ENCODE measurements at places on chromosomes 1 and 21. TPM values are rescaled to one million over a fixed set of nuclear protein-coding genes. Genes with fewer than 3 reads are reported as not detected.

Gene GJA9
- polyA plus RNA-seq = not detected

Gene KCNA2
- polyA plus RNA-seq = not detected

GRCh38 chr1:200866521-200866920 lies 6.3 kb upstream of the GPR25 start:
- no peak for DNase-seq
- H3K4me1 ChIP-seq = peaks cover 56% of the 10 kb centered on the region
- no peak overlapping the region for H3K27ac ChIP-seq
- peaks cover 5% of the 10 kb centered on the region for H3K27me3 ChIP-seq
- no peak overlapping the region for H3K4me3 ChIP-seq
- H3K36me3 ChIP-seq = no peaks in the 10 kb centered on the region

Gene IFI44
- 3.0 TPM for polyA plus RNA-seq

DNA sequence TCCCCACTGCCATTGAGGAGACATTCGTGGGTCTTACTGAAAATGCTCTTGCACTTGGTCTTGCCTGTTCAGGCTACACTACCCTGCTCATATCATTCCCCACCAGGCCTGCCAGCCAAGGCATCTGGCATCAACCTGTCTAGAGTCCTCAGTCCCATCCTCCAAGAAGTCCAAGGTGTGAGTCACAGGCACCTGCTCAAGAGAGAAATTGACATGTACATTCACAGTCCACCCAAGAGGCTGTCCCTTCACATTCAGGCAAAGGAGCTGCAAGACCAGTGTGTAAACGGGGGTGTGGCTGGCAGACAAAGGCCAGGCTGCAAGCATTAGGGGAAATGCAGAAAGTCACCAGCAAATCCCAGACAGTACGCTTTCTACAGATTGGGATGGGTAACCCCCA lies 13.1 kb upstream of the PLA2G2C start:
- H3K4me3 ChIP-seq = no peak overlapping the region
- no peak overlapping the region for H3K27ac ChIP-seq
- peaks cover 3% of the 10 kb centered on the region for H3K27me3 ChIP-seq
- H3K36me3 ChIP-seq = peaks cover 3% of the 10 kb centered on the region
- DNase-seq = no peak
- peaks cover 3% of the 10 kb centered on the region for H3K4me1 ChIP-seq

Gene MTARC2
- 2.3 TPM for polyA plus RNA-seq

GRCh38 chr21:17340081-17340480 lies 172.8 kb upstream of the CXADR start:
- no peaks in the 10 kb centered on the region for H3K36me3 ChIP-seq
- no peaks in the 10 kb centered on the region for H3K4me1 ChIP-seq

DNA sequence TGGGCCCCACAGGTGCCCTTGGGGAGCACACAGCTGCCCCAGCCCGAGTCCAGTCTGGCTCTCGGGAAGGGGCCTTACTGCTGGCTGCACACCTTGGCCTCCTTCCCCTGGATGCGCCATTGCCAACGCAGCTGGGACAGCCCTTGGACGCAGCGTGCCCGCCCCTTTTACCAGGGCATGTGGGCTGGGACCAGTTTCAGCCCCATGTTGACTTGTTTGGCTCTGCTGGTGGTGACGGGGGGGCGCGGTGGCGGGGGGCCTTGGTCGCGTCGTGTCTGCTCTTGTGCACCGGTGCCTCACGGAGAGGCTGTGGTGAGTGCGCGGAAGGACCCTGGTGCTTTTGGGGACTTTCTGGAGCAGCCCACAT lies 19.6 kb downstream of the SKI start:
- peaks cover 53% of the 10 kb centered on the region for H3K4me1 ChIP-seq
- H3K27me3 ChIP-seq = peaks cover 58% of the 10 kb centered on the region
- H3K27ac ChIP-seq = no peak overlapping the region

DNA sequence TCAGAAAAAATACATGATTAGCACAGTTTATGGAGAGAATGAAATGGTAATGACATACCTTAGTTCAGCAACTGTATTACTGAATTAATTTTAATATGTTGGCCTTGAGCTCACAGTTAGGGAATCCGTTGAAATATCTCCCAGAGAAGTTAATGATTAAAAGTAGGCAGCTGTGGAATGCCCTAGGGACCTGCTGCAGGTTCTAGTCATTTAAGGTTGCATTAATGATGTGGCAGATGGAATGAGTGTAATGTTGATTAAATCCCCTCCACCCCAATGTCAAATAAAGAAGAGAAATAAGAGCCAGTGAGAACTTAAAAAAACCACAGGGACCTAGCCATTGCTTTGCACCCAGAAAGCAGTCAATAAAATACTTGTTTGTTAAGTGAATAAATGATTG lies 40.3 kb upstream of the TRIM45 start:
- H3K4me1 ChIP-seq = no peaks in the 10 kb centered on the region
- no peak for DNase-seq
- no peaks in the 10 kb centered on the region for H3K36me3 ChIP-seq
- no peak overlapping the region for H3K4me3 ChIP-seq
- peaks cover 5% of the 10 kb centered on the region for H3K27me3 ChIP-seq

Gene CTTNBP2NL
- polyA plus RNA-seq = 0.03 TPM

GRCh38 chr1:91454136-91454535 lies 46.5 kb upstream of the CDC7 start:
- peaks cover 2% of the 10 kb centered on the region for H3K27me3 ChIP-seq
- no peak for DNase-seq

DNA sequence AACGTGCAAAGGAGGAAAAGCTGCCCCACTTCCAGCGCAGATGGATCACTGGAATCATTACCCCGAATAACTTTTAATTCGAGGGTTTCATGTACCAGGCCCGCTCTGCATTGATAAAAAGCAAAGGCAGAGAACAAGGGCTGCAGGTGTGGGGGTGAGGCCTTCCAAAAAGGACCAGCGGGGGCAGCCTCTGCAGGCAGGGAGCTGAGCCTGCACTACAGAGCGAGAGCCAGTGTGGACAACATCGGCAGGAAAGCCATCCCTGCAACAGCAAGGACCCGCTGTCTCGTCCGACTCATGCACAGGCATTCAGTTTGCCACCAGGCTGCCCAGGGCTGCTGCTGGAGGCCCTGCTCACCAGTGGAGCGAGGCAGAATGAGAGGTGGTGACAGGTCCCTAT lies 27.1 kb upstream of the AJAP1 start:
- peaks cover 8% of the 10 kb centered on the region for H3K27me3 ChIP-seq
- no peaks in the 10 kb centered on the region for H3K4me1 ChIP-seq
- H3K27ac ChIP-seq = no peak overlapping the region

GRCh38 chr1:12315146-12315545 lies 85.3 kb downstream of the VPS13D start:
- peaks cover 31% of the 10 kb centered on the region for H3K36me3 ChIP-seq
- H3K27me3 ChIP-seq = no peaks in the 10 kb centered on the region
- no peak overlapping the region for H3K4me3 ChIP-seq

- peaks cover 6% of the 10 kb centered on the region for H3K4me1 ChIP-seq
- no peak for DNase-seq
- no peak overlapping the region for H3K27ac ChIP-seq
- no peaks in the 10 kb centered on the region for H3K36me3 ChIP-seq
- H3K27me3 ChIP-seq = no peaks in the 10 kb centered on the region
These were observed 8.4 kb downstream of the SNX27 start for GRCh38 chr1:151620286-151620685.

DNA sequence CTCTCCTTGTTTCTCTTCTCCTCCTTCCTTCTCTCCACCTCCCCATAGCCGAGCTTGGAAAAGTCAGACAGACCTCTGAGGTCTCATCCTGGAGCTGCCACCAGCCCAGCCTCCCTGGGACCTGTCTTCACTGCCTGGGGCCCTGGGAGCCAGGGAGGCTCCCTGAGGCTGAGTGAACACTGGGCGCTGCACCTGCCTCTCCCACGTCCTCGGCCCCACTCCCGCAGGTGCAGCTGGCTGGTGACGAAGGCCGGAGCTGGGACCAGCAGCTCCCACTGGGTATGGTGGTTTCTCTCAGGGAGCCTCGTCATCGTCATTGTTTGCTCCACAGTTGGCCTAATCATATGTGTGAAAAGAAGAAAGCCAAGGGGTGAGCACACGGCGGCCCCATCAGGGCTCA lies 5.3 kb downstream of the TNFRSF14 start:
- no peak overlapping the region for H3K4me3 ChIP-seq
- H3K4me1 ChIP-seq = peaks cover 16% of the 10 kb centered on the region
- peaks cover 4% of the 10 kb centered on the region for H3K27me3 ChIP-seq
- H3K36me3 ChIP-seq = no peaks in the 10 kb centered on the region
- peak overlapping the region; percentile 72 for H3K27ac ChIP-seq
- DNase-seq = no peak

Gene FHAD1
- polyA plus RNA-seq = not detected

GRCh38 chr21:26421724-26422123 lies 151.4 kb downstream of the CYYR1 start:
- no peaks in the 10 kb centered on the region for H3K4me1 ChIP-seq
- H3K4me3 ChIP-seq = no peak overlapping the region
- no peak overlapping the region for H3K27ac ChIP-seq
- DNase-seq = no peak
- H3K36me3 ChIP-seq = no peaks in the 10 kb centered on the region
